ENCODE measurements at places on chromosomes 3 and 15.

DNA sequence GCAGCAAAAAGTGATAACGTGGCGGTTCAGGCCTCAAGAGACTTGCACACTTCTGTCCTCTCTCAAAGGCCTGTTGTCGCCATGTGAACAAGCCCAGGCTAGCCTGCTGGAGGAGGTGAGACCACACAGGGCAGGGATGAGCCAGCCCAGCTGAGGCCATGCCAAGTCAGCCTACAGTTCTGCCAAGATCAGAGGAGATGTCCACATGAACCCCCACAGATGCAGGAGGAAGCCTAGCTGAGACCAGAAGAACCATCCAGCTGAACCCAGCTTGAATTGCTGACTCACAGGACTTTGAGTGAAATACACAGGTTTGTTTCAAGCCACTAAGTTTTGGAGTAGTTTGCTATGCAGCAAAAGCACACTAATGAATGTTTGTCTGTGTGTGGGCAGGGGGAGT, 50.3 kb upstream of the SEC13 start:
- DNase-seq, result no peak

DNA sequence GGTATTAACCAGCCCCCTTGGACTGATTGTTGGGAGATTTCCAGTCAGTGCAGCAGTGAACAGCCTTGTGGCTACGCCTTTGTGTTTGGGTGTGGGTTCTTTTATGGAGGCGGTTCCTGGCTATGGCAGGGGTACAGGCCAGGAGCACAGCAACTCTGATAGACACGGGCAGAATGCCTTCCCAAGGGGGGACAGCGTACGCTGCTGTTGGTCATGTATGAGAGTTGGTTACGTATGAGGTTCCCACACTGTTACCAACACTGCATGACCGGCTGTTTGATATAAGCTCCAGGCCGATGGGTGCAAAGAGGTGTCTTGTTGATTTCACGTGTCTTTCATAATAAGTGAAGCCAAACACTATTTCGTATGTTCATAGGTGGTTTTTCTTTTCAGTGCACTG, 187.8 kb downstream of the NSMCE3 start:
- no peak for DNase-seq

- no peak for DNase-seq
These were observed 443.7 kb downstream of the EPHA6 start for GRCh38 chr3:97257942-97258697.

- DNase-seq, result no peak
These were observed 1.7 kb downstream of the B3GNT5 start for GRCh38 chr3:183254487-183255347.

- peak; percentile 34 for DNase-seq
These were observed 181.0 kb downstream of the ATG7 start for GRCh38 chr3:11452885-11453847.

GRCh38 chr3:183534249-183534648, 21.3 kb downstream of the KLHL6 start:
- DNase-seq, result no peak

DNA sequence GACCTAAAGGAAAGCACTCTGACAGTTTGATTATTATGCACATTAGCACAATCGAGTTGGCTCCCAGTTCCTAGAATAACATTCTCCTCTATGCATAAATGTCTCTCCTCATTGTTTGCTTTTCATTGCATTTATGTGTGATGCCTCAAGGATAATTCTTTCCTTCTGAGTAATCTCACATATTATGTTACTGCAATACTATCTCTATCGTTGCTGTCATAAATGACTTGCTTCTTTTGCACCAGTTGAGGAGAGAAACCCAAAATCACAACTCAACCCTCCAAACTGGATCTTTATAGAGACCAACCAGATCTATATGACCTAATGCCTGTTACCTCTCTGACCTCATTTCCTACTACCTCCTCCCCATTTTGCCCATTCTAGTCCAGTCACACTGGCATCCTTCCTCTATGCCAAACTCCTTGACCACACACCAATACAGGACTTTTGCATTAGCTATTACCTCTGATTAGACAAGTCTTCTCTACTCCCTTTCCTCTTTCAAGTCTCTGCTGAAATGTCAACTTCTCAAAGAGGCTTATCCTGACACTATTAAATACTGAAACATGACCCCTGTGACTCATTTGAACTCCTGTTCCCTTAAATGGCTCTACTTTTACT, 1026.0 kb downstream of the TUSC7 start:
- no peak for DNase-seq

GRCh38 chr3:72698154-72698917, 149.9 kb downstream of the SHQ1 start:
- DNase-seq, result no peak

DNA sequence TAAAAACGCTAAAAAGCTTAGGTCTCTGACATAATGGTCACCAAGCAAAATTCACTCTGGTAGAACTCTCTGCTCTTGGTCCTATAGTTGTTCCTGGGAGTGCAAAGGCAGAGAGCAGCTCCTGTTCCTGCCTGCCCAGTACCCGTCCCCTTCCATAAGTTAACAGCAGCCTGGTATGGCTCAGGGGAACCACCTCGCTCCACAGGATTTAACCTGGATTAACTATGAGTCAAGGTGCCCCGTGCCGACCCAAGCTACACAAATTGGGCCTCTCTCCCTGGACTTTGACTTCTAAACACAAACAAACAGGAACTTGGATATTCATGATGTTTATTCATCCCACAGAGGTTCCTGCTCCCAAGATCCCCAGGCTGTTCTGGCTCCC, 32.1 kb downstream of the SCAP start:
- no peak for DNase-seq

- DNase-seq, result no peak
These were observed 1080.3 kb downstream of the ROBO1 start for GRCh38 chr3:78687520-78687919.

DNA sequence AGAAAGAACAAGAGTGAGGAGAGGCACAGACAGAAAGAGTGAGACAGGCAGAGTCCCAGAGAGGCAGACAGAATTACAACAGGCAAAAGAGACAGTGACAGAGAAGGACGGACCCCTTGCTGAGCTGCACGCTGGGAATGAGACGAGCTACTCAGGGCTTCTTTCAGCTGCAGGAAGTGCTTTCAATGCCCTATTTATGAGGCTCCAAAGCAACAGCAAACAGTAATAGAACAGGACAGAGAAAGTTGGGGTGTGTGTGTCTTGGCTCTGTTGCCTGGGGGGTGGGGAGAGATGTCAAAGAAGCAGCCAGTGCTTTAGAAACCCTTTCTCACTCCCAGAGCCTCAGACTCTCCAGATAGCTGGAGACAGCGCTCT, 502 bp upstream of the TIMP4 start:
- DNase-seq, result no peak

- DNase-seq, result no peak
These were observed 76.5 kb downstream of the MYO1E start for GRCh38 chr15:59296181-59296617.
